ENCODE measurements at places on chromosomes 2 and 18. TPM values are rescaled to one million over a fixed set of nuclear protein-coding genes. Genes with fewer than 3 reads are reported as not detected.

DNA sequence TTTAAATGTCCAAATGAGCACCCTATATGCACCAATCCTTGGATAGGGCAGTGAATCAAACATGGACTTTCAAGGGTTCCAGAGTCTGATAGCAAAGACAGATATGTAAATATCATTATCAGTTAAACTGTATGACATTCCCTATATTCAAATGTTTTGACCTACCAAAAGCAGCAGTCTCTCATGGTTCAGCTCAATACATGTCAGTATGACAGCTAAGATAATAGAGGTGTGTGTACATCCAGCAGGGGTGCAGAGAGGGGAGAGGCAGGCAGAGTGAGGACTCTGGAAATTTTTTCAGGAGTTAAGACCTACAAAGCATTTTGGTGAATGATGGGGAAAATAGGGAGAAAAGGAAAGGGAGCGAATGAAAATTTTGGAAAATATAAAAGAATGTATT, 106.3 kb downstream of the MYO3B start:
- DNase-seq, result no peak

DNA sequence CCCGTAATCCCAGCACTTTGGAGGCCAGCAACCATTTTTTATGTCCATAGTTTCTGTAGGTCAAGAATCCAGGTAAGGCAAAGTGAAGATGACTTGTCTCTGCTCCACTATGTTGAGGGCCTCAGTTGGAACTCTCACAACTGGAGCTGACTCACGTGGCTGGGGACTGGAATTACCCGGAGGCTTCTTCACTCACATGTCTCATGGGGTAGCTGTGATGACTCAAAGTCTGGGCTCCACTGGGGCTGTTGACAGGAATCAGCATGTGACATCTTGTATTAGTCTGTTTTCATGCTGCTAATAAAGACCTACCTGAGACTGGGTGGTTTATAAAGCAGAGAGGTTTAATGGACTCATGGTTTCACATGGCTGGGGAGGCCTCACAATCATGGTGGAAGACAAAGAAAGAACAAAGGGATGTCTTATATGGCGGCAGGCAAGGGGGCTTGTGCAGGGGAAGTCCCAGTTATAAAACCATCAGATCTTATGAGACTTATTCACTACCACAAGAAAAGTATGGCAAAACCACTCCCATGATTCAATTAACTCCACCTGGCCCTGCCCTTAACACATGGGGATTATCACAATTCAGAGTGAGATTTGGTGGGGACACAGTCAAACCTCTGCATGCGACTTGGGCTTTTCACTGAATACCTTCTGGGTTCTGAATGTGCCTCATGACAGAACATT, 7.8 kb upstream of the PPP1R1C start:
- peak; percentile 83 for DNase-seq

- DNase-seq, result no peak
Observed at GRCh38 chr2:201969938-201970785, 63.5 kb upstream of the FZD7 start.

DNA sequence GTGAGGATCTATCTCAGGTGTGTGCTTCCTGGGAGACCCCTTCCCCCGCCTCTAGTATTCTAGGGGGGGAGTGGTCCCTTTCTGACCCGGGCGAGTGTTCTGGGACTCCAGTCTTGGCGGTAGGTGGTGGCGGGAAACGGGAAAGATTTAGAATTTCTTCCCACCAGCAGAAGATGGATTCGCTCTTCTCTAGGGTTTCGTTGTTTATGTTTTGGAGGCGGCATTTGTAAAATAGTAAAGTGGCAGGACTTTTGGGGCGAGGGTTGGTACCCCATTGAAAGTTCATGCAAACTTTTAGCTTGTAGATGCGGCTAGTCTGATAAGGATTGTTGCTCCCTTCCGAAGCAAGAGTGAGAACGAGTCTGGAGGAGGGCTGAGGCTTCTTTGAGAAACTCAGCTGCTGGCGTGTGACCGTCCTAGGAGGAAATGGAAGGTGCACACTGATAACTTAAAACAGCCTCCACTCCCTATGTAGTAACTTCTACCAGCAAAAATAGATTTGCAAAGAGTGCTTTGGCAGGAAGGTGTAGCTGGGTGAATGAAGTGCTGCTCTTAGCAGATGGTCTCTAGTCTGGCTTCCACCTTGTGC, 412 bp downstream of the GPD2 start:
- peak; percentile 20 for DNase-seq

DNA sequence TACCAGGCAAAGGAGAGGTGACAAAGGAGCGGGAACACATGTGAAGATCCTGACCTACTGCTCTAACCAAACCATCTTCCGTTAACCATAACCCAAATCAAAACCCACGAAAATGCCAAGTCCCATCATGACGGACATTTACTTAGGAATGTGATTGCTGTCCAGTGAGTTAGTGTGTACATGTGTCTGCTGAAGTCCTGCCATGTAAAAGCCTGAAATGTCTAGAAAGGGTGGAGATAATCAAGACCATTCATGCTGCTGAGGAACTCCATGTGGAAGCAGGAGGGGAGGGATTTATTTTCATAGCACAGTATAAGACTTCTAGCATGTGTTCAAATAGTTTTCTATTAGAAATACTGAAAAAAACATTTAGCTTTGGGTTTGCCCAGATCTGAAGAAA, 137.0 kb upstream of the BOD1L2 start:
- DNase-seq, result no peak

DNA sequence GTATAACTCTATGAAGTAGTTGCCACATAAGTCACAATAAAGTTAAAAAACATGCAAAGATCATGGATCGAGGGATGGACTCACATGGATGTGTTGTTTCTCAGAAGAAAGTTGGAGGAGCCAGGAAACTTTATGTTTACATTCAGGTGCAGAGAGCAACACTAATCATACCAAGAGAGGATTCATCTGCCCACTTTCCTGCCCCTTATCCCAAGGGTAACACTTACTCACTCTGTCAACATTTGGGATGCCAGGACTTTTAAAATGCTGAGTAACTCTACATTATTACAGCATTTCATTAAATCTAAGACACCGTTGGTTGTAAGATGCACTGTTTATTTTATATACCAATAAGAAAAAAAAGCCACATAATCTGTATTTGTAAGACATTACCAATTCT, 170.4 kb downstream of the KCNE4 start:
- DNase-seq, result peak; percentile 91

DNA sequence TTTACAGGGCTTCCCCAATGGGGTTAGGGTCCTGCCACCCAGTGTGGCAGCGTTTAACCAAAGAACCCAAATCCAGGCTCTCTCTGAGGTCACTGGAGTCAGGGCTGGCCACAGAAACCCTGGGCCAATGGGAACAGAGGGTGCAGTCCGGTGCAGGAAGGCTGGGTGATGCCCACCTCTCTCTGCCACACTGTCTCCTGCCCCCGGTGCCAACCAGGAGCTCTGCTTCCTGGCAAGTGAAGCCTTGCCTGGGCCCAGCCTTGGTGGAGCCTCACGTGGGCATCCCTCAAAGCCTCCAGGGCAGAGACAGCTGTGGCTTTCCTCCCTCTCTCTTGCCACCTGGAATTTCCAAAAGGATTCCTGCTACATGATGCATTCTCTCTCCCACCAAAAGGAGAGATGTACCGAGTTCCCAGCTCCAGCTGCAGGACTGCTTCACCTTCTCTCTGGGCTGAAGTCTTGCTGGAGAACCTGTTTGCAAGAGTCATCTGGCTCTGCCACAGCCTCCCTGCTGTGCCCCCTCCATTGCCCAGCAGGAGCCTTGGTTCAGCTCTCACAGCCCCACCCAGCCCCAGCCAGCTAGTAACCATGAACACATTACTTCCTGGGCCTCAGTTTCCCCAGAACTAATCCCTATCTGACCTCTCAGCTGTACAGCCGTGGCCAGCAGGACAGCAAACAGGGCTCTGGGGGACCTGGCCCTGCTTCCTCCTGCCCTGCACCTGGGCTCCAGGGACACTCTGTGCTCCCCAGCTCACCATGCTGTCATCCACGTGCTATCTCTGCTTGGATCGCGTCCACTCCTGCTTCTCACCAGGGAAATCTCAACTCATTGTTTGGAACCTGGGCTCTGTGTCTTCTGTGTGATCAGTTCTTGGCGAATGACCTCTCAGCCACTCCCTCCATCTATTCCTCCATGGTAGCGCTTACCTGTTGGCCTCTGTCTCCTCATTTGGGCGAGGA, 43.4 kb downstream of the KCNF1 start:
- DNase-seq, result peak; percentile 41

GRCh38 chr18:77121523-77121922, 11.1 kb downstream of the MBP start:
- no peak for DNase-seq

DNA sequence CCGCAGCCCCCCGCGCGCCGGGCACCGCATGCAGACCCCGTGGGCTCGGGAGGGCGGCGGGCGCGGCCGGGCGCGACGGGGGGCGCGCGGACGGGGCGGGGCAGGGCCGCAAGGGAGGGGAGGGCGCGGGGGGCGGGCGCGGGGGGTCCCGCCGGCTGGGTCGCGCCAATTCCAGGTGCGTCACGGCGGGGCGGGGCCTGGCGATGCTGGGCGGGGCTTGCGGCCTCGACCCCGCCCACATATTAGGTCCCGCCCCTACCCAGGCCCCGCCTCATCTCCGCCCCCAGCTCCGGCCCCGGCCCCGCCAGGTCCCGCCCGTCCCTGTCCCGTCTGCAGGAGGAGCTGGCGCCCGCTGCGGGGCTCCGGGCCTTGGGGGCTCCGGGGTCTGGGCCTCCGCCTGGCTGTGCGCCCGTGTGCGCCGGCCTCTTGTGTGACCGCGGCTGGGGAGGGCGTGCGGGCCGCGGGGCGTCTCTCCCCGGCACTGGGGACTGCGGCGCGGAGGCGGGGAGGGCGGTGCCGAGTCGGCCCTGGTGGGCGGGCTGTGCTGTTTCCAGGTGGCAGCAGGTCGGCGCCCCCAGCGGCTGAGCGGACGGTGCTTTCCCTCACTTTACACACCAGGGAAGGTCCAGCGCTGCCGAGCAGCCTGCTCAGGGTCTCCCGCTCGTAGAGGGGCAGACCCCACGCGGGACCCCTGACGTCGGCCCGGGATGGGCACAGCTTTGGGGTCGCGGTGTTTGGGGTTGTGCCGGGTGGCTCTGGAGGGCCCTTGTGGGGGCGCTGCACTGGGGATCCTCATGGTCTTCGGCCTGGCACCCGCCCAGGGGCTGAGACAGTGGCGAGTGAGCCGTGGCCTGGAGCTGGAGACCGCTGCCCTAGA, 554 bp downstream of the ING5 start:
- peak; percentile 73 for DNase-seq

- DNase-seq, result no peak
Observed at GRCh38 chr2:206435742-206436141, 7.6 kb upstream of the ADAM23 start.

GRCh38 chr18:51953521-51953920, 386.5 kb upstream of the DCC start:
- no peak for DNase-seq

- peak; percentile 63 for DNase-seq
Observed at GRCh38 chr18:48475635-48476549, 62.9 kb upstream of the CTIF start.

- DNase-seq, result no peak
Observed at GRCh38 chr2:84731185-84731584, 149.7 kb downstream of the TRABD2A start.

DNA sequence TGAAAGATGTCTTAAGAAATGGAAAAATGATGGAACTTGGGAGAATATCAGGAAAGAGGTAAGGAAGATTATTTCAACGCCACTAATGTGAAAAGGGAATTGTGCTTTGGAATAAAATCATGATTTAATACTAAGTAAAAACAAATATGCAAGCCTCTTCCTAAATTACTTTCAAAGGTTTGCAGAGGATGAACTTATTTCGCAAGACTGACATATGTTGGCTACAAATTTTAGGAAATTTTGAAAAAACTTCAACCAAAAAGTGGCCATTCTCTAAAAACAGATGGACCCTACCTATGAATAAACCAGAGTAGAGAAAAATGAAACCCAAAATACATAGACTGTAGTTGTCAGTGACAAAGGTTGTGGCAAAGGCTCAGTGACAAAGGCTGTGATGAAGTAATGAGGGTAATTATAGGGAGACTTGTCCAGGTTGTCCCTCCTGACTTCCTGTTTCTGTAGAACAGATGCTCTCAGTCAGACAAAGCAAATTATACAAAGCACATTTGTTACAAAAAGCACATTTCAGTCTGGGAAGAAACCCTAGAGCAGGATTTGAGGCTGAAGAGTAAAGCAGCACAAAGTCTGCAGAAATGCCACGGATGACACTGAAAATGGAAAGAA, 39.5 kb downstream of the SFT2D3 start:
- DNase-seq, result no peak

DNA sequence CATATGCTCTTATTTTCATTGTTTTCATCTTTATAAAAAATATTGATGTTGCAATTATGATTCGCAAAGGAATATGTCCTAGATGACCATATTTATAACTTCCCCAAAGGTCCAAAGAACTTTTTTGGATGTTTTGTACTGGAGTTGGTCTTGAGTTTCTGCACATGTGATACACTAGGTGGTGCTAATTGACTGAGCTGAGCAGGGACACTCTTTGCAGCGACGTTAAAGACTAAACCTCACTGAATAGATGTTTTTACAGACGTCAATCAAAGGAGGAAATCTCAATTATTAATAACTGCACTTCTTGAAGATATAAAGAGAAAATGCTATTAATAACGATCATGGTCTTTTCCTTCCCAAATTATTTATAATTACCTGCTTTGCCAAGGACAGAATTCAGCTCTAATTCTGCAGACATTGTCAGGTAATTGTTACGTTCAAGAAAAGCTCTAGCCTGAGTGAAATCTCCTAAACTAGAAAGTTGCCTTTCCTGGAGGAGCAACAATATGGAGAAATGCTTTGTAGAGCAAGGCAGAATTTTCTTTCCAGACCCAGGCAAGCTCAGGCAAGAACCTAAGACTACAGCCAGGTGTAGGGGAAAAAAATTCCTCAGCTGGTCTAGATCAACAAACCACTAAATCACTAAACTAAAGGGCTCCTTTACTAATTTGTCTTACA, 119.3 kb upstream of the RBBP8 start:
- peak; percentile 70 for DNase-seq

ALS2 gene
- total RNA-seq, result 23.8 TPM

PDCD1 gene
- not detected for total RNA-seq

LRATD1 gene
- 35.4 TPM for total RNA-seq

DYNC1I2 gene
- 56.4 TPM for total RNA-seq

Data from PC-3 (cell line).